ENCODE measurements at places on chromosomes 6 and 20. TPM values are rescaled to one million over a fixed set of nuclear protein-coding genes. Genes with fewer than 3 reads are reported as not detected.

DLK2 gene
- 1.8 TPM for polyA plus RNA-seq

PTK7 gene
- polyA plus RNA-seq: 6.3 TPM

PRL gene
- not detected for polyA plus RNA-seq

GPX5 gene
- not detected for polyA plus RNA-seq

BCAS1 gene
- not detected for polyA plus RNA-seq

CCDC170 gene
- 0.22 TPM for polyA plus RNA-seq

ARMH2 gene
- not detected for polyA plus RNA-seq

TNFRSF6B gene
- polyA plus RNA-seq: 11.7 TPM

HLA-DQA2 gene
- not detected for polyA plus RNA-seq

LTB gene
- polyA plus RNA-seq: 0.65 TPM

SLC22A1 gene
- 0.10 TPM for polyA plus RNA-seq

SLC22A3 gene
- 0.71 TPM for polyA plus RNA-seq

TTBK1 gene
- 0.22 TPM for polyA plus RNA-seq

THBD gene
- 20.6 TPM for polyA plus RNA-seq

SLC26A8 gene
- polyA plus RNA-seq: 0.03 TPM

MUC21 gene
- polyA plus RNA-seq: not detected

SLC22A2 gene
- polyA plus RNA-seq: not detected

All from heart right ventricle (tissue), 16 donors.